Activated naive CD8-positive, alpha-beta T cell treated with anti-CD3 and anti-CD28 coated beads for 36 hours (primary cell): ENCODE measurements at places on chromosomes 16 and 17. TPM values are rescaled to one million over a fixed set of nuclear protein-coding genes. Genes with fewer than 3 reads are reported as not detected.

GRCh38 chr16:2897110-2897509 lies 14.1 kb downstream of the FLYWCH2 start:
- H3K27ac ChIP-seq: no peak overlapping the region
- H3K36me3 ChIP-seq: no peaks in the 10 kb centered on the region
- H3K27me3 ChIP-seq: no peaks in the 10 kb centered on the region
- H3K4me3 ChIP-seq: no peak overlapping the region
- no peaks in the 10 kb centered on the region for H3K4me1 ChIP-seq
- no peak for DNase-seq

- peak overlapping the region; percentile 22 for H3K4me3 ChIP-seq
- peaks cover 6% of the 10 kb centered on the region for H3K4me1 ChIP-seq
- no peaks in the 10 kb centered on the region for H3K36me3 ChIP-seq
- H3K27ac ChIP-seq: no peak overlapping the region
Measured at GRCh38 chr16:88938777-88939244, 38.2 kb downstream of the CBFA2T3 start.

DNA sequence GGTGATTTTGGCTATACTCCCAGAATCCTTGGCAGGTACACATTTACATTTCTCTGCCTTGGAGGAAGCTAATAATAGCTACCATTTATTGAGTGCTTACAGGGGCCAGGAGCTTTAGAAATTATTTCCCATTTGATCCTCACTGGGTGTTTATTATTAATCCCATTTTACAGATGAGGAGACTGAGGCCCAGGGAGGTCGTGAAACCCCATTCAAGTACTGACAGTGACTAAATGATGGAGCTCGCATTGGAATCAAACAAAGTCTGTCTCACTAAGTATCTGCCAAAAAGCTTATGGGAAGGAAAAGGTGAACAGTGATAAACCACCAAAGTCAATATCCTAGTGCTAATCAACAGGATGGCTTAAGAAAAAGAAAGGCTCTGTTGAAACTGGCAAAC lies 33.3 kb upstream of the XYLT1 start:
- H3K36me3 ChIP-seq: peaks cover under 1% of the 10 kb centered on the region
- no peak overlapping the region for H3K4me3 ChIP-seq
- H3K4me1 ChIP-seq: no peaks in the 10 kb centered on the region
- H3K27me3 ChIP-seq: peaks cover 4% of the 10 kb centered on the region

GRCh38 chr16:2514333-2515179 lies 804 bp downstream of the ATP6V0C start:
- peak overlapping the region; percentile 88 for H3K27ac ChIP-seq
- H3K4me3 ChIP-seq: peak overlapping the region; percentile 96
- peaks cover 21% of the 10 kb centered on the region for H3K36me3 ChIP-seq
- peaks cover 50% of the 10 kb centered on the region for H3K4me1 ChIP-seq
- peak; percentile 49 for DNase-seq
- H3K27me3 ChIP-seq: no peaks in the 10 kb centered on the region

CA5A gene
- total RNA-seq: not detected

PRCD gene
- 0.66 TPM for total RNA-seq

SLC47A1 gene
- not detected for total RNA-seq

INCA1 gene
- total RNA-seq: 0.36 TPM
